ENCODE measurements at places on chromosomes 1 and 21.

DNA sequence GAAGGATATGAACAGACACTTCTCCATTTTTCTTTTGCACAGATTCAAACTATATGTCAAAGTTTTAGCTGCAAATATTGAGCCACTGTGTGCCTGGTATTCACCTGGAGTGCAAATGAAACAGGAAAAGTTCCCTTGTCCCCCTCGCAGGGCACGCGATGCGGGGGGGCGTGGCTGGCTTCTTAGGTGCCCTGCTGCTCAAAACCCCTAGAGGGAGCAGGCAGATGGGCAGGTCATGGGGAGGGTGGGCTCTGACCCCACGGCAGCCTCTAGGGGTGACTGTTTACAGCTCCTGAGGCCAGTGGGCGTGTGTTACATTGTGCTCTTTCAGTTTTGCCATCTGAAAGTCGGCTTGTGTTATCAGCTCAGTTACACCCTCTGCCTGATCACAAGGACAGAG, 931.2 kb upstream of the B3GALT2 start:
- DNase-seq = no peak

GRCh38 chr1:234313171-234313570, 60.1 kb upstream of the COA6 start:
- DNase-seq = no peak

- DNase-seq = no peak
Observed at GRCh38 chr1:118143831-118144230, 41.2 kb downstream of the SPAG17 start.

DNA sequence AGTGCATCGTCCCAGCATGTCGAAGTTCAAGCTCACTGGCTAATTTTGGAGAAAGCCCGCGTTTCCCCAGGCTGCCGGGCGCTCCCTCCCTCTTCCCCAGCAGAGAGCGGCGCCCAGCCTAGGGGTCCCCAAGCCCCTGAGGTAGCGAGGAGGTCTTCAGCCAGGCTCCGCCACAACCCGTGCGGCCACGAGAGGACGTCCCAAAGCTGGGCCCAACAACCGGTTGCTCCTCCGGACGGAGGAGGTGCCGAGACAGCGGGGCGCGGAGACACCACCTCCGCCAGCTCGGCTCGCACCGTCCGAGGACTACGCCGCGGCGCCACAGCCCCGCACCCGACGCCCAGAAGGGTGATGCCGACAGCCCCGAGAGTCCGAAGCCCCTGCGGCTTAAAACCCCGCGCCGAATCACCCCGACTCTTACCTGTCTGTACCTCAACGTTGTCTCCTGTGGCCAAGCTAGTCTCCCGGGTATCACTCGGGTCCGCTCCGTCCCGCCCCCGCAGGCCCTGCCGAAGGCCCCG, at the start of gene DENND2C:
TSS of gene DENND2C (minus strand) at position 488 of the 521 bp plus-strand sequence. CDS start 44,065 bp downstream, outside the sequence.
- no peak for DNase-seq

GRCh38 chr1:154931940-154932487, 4.5 kb downstream of the PMVK start:
- DNase-seq = no peak

GRCh38 chr1:175628548-175629317, 114.7 kb downstream of the TNR start:
- no peak for DNase-seq

GRCh38 chr21:41668051-41668541, 98.8 kb downstream of the RIPK4 start:
- no peak for DNase-seq

- DNase-seq = no peak
Observed at GRCh38 chr21:25963181-25963580, 207.4 kb downstream of the APP start.

DNA sequence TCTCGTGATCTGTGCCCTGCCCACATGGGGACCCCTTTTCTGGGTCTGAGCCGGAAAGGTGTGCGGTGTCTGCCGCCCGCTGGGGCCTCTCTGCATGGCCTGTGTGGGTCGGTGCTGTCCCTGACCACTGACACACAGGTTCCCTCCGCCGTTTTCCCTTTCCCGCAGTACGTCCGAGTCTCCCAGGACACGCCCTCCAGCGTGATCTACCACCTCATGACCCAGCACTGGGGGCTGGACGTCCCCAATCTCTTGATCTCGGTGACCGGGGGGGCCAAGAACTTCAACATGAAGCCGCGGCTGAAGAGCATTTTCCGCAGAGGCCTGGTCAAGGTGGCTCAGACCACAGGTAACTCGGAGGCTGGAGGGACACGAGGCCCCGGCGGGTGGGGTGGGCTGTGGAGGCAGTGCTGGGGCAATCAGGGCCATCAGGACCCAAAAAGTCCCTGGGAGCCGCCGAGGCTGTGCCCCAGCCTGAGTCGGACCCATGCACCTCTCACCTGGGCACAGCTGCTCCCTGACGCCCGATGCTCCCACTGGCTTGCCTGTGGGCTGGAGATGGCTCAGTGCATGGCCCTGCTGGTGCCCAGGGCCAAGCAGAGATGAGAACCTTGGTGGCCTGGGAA, 13.3 kb downstream of the TRPM2 start:
- no peak for DNase-seq

GRCh38 chr1:113536182-113536780, 146.0 kb downstream of the MAGI3 start:
- no peak for DNase-seq

DNA sequence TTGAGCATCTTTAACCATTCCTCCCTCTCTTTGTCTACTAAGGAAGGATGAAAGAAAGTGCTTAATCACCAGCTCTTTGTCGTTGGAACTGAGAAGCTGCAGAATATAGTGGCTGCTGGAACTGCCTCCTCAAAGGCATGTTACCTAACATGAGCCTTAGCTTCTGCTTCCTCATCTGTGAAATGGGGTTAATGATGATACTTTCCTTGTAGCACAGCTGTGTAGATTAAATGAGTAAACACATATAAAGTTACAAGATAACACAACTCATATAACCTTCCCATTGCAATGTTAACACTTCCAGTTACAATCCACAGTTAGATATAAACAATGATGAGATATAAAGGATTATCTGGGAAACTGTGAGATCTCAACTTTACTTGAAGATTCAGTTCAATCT, 48.4 kb upstream of the ZNF326 start:
- no peak for DNase-seq

GRCh38 chr1:70247122-70247521, 25.9 kb downstream of the SRSF11 start:
- no peak for DNase-seq

GRCh38 chr21:35026153-35026500, 23.0 kb downstream of the RUNX1 start:
- DNase-seq = no peak

GRCh38 chr1:161174911-161175310, 2.4 kb downstream of the B4GALT3 start:
- no peak for DNase-seq

DNA sequence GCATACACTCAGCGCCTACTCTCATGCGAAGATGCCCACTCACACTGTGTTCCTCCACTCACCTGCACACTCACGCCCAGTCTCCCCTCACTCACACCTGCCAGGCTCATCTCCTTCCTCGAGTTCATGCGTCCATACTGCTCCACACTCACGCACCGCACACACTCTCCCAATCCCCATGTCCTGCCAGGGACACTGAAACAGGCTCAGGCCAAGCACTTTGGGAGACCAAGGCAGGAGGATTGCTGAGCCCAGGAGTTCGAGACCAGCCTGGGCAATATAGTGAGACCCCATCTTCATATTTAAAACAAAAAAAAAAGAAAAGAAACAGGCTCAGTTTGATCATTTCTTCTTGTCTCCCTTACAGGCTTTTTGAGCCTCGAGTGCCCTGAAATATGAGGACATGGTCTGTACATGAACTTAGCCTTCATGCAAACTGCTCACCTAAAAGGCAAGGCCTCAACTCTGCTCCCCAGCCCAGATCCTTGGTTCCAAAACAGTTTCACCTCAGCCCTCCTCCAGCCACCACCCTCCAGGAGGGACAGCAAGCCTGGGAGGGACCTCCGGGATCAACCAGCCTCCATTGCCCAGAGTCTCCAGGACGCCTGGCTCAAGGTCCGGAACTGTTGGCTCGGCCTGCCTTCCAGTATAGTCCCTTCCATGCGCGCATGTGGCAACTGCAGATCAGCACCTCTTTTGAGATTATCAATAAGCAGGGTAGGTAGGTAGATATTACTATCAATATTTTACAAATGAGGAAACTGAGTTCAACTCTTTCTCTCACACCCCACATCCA, 2.4 kb upstream of the PTAFR start:
- DNase-seq = no peak

- peak; percentile 55 for DNase-seq
Observed at GRCh38 chr1:8317647-8318381, at the start of gene SLC45A1. Gene SLC45A1 (plus strand): TSS chr1:8318114. CDS start chr1:8324330, 6,216 bp downstream.

- DNase-seq = no peak
Observed at GRCh38 chr1:160328184-160328583, 14.9 kb downstream of the COPA start.

DNA sequence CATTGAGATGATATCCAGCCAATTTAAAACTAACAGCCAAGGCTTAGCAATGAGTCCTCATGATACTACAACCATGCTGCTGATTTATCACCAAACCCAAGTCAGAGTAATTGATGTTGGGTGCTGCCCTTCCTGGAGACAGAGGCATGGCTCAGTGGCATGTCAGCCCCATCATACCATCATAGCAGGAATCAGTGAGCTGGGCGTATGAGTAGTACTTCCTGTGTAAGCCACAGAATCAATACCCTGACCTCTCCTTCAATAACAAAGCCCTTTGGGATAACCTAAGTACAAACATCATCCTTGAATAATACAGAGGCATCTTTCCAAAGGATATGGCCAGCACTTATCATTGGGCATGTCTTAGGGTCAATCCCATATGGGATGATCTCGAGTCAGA, 3.0 kb upstream of the LCE1E start:
- DNase-seq = no peak

DNA sequence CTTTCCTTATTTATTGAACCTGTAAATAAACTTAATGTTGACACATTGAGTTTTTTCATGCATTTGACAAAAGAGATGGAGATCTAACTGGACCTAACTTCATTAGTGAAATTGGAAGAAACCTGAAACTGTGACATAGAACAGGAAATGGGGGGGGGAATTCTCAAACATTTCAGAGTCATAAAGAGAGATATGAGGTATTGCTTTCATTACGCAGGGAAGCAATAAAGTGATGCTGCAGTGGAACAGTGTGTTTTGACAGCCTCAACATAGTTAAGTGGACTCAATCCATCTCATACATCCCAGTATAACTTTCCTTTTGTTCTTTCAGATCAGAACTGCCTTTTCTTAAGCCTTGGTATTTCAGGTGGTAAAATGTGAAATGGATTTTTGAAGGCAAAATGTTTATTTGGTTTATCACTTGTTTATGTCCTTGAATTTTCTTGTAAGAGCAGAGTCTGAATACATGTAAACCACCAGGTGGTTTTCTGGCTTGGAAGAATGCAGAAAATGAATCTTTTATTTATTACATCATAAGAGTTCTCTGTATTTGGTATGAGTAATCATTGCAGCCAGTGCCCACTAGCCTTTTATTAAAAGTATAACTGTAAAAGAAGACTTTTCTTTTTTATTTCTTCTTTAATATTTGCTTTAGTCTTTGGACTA, 132.5 kb downstream of the ZNF326 start:
- DNase-seq = no peak

DNA sequence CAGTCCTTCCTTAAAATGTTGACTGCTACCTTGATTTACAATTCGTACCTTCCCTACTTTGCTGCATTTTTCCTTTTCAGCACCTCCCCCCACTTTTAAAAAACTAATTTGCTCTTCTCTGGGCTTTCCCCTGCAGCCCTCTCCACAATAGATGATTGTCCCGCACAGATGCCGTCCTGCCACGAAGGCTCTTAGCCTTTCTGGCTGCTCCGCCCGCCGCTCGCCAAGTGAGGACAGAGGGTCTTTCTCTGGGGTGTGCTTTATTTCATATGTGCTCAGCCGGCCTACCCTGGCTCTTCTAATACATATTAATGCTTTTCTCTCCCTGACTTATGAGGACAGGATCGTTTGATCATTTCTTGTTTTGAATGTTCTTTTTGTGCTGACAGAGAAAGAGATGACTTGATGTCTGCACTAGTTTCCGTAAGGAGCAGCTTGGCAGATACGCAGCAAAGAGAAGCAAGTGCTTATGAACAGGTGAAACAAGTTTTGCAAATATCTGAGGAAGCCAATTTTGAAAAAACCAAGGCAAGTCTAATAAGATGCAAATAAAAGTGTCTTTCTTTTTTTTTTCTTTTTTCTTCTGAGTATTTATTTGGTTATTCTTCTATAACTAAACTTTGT, 60.6 kb downstream of the SDCCAG8 start:
- no peak for DNase-seq

DNA sequence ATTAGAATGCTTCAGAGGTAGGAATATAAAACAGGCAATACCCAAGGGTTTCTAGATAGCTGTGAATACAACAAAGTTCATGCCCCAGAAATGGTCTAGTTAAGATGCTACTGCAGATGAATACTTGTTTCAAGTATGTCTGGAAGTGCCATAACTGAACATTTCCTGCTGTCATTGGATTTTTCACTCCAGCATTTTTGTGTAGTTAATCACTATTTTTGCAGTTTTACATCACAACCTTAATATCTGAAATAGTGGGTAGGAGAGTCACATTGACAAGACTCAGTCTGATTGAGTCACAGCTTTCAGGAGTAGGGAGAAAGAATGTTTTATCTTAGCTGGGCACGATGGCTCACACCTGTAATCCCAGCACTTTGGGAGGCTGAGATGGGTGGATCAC, 126.4 kb upstream of the C1orf21 start:
- no peak for DNase-seq

DNA sequence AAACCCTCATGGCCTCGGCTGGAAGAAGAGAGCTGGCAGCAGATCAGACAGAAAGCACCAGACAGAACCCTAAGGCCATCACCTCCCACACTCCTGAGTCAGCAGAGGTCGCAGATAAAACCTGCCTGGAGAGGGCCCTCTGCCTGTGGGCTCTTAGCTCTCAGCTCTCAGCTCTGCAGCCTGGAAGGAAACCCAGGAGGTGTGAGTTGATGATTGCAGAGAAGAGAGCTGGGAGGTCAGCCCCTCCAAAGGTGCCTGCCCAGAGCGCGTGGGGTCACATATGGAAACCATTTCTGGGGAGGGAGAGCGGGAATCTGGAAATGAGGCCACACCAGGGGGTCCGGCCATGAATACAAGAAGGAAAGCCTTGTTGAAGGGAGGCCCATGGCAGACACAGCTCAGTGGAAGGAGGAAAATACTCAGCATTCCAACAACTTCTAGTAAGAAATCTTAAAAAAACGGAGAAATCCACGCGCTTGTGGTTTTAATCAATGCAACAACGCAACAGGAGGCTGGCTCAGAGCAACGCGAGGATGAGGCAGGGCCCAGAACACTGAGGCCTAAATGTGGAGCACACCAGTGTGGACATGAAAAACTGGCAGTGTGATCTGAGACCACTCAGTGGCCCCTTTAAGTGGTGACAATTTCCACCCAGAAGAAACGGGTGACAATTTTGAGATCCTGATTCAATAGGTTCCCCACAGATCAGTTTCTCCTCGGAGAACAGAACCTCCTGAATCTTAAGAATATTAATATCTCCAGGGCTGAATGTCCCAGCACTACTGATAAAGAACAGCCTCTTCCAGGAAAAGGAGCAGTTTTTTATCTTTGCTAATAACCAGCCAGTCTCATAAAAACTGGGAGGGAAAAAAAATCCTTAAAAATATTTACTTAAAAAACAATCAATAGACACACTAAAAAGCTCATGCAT, 45.7 kb downstream of the PSMG1 start:
- no peak for DNase-seq

Data from activated CD8-positive, alpha-beta memory T cell treated with anti-CD3 and anti-CD28 coated beads for 4 hours (primary cell).